ENCODE measurements at places on chromosomes 2 and 18. TPM values are rescaled to one million over a fixed set of nuclear protein-coding genes. Genes with fewer than 3 reads are reported as not detected.

DNA sequence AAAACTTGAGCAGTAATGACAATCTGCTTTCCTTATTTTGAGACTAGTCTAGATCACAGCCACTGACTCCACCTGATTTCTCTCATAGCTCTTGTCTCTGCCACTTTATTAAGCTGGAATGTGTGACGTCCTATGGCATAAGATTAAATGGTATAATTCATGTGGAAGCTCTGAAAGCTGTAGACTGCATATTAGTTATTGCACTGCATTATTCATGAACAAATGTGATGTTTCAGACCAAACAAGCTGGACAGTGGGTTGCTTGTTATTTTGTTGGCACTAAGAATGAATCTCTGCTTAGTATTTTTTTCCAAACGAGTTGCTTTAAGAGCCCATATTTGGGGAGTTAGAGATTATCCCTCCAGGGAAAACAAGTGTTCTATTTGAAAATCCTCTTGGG lies 1218.5 kb downstream of the SUCLG1 start:
- DNase-seq = peak; percentile 10

DNA sequence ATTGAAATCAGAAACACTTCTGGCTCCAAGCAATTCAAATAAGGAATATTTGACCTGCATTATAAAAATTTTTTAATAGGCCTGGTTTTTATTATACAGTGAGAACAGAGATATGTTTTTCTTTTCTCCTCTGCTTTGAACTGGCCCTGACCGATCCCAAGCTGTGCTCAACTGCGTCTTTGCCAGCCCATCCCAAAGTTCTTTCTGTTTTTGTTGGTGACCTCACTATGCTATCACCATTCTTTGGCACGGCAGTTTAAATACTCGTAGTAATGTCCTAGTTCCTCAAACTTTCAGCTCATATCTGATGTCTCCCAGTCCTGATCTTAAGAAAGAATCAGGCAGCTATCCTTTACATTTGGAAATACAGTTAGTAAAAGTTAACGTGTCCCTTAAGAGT lies 42.3 kb upstream of the NETO1 start:
- peak; percentile 6 for DNase-seq

NCKAP5 gene
- polyA plus RNA-seq = 3.7 TPM

DNA sequence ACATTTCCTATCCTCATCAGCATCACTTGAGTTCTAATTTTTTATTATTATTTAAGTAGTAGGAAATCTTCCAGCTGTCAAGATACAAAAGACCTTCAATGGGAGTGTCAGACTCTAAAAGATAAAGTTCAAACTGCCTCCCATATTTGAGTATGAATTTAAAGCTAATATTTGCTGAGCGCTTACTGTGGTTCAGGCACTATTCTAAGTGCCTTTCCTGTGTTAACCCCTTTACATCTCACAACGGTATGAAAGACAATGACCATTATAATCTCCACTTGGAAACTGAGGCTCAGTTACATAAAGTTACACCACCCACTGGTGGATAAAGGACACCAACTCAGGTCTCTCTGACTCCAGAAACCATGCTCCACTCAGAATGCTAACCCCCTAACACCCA lies 39.9 kb downstream of the RAB6C start:
- DNase-seq = no peak

PRSS56 gene
- 2.4 TPM for polyA plus RNA-seq

NIF3L1 gene
- polyA plus RNA-seq = 22.6 TPM

MPPE1 gene
- 22.0 TPM for polyA plus RNA-seq

OR6B2 gene
- not detected for polyA plus RNA-seq

DHX57 gene
- 18.4 TPM for polyA plus RNA-seq

- DNase-seq = no peak
Observed at GRCh38 chr18:22145160-22145559, 24.2 kb upstream of the GATA6 start.

DNA sequence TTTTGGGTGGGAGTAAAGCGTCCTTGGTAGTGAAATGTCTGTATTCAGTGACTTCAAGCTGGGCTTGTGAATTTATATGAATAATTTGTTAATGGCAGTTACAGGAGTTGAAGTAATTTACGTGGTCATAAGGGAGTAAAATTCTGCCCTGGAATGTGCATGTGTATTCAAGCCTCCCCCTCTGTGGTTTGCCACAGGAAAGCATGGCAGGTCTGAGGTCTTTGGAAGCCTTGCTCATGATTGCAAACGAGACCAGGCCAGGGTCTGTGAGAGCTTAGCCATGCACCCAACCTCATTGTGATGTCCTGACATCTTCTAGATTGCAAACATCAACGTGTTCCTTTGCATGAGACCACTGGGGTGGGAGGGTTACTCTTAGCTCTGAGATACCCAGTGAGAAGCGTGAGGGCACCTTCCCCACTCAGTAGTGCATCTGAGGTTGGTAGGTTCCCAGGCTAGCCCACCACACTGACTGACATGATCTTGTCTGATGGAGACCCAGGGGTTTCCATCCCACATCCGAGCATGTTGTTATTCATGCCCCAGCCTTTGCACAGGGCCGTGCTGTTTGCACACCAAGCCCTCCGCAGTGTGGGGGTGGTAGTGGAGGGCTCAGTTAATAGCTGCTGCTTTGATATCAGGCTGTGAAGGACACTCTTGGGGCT lies 216.5 kb downstream of the KLHL29 start:
- no peak for DNase-seq

DNA sequence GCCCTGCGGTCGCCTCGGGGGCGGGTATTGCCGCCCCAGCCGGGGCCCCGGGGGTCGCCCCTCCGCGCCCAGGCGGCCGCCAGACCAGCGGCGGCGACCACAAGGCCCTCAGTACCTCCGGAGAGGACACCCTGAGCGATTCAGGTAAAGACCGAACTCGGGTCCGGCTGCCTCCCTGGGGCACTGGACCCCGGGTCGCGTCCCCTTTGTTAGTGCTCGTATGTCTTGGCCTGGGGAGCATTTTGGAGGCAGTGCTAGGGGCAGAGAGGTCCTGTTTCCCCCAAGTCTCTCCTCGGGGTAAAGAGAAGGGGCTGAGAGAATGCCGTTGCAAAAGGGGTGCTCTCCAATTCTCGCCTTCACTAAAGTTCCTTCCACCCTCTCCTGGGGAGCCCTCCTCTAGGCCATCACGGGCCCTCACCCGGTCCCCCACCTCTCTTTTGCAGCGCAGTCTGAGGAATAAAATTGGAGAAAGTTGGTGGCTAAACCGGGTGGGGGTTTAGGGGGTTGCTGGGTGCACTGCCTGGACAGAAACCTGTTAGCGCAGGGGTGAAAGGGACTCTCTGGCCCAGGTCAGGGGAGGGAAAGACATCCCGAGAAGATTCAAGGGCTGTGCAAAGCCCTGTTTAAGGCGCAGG lies 2.5 kb downstream of the MYCN start:
- peak; percentile 2 for DNase-seq

- no peak for DNase-seq
Observed at GRCh38 chr2:129912871-129913694, 66.4 kb upstream of the RAB6C start.

DNA sequence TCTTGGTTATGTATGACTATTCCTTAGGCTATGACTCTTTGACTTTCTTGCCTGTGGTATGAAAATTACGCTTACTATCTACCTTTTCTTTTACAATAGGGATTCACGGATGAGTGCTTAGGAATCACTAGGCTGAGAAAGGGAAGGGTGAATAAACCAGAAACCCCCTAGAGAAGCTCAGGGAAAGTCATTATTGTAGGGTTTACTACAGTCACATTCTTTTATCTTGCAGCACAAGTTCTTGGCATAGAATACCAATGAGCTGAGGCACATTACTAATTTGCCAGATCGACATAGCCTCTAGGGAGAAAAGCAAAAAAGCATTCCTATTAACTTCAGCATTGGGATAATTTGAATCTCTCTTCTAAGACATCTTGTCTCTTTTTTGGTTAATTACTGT lies 103.3 kb downstream of the ST6GAL2 start:
- peak; percentile 18 for DNase-seq

TWSG1 gene
- polyA plus RNA-seq = 65.8 TPM

DNAH6 gene
- 0.09 TPM for polyA plus RNA-seq

- DNase-seq = no peak
Observed at GRCh38 chr2:28617502-28618184, 121.8 kb downstream of the PLB1 start.

DNA sequence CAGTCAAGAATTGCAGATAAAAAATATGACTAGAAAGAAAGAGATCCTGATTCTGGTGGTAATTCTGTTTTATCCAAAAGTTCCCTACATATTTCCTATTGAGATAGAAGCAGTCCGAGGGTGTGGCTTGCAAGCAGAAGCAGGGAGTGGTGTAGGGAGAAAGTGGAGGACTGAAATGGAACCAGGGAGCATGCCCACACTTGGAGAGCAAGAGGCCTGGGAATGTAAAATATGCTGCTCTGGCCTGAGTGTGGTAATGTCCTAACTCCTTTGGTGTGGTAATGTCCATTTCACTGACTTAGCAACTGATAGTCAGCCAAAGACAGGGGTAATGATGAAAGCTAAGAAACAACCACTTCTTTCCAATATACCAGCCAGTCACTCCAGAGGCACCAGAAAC lies 30.1 kb upstream of the FMNL2 start:
- DNase-seq = no peak

CFAP65 gene
- polyA plus RNA-seq = 0.54 TPM

DNA sequence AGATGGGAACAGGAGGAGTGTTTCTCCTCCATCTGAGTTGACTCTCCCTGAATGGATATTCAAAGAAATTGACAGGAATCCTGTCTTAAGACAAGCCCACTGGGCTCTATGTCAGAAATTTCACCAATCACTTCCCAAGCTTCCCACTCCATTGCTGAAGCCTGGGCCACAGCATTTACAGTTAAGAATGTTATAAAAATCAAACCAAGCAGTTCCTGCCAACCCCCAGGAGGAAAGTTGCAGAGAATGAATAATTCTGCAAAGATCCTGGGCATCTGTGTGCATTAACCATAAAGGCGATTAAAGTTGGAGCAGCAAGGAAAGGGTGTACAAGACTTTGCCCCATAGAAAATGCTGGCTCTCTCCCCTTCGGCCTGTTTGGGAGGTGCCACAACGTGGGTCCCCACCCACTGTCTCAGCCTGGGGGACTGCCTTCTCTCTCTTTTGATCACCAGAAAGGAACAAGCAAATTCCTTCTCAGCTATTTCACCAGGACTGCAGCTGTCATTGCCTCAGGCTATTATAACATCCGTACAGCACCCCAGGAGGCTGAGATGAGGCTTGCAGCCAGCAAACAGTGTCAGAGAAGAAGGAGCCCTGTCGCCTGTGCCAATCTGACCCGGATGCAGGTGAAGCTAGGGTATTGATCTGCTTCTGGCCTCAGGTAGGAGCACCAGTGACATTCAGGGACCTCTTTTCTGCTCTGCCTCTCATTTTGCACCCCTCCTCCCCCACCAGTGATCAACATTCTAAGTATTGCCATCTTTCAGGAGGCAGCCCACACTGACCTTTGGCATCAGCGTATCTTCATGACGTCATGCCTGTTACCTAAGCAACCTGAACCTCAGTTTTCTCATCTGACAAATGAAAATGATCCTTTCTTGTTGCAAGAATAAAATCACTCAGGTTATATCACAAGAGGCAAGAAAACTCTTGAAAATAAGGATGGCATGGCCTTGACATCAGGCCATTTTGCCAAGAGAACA lies 219.0 kb downstream of the SH3BP4 start:
- peak; percentile 63 for DNase-seq

DNA sequence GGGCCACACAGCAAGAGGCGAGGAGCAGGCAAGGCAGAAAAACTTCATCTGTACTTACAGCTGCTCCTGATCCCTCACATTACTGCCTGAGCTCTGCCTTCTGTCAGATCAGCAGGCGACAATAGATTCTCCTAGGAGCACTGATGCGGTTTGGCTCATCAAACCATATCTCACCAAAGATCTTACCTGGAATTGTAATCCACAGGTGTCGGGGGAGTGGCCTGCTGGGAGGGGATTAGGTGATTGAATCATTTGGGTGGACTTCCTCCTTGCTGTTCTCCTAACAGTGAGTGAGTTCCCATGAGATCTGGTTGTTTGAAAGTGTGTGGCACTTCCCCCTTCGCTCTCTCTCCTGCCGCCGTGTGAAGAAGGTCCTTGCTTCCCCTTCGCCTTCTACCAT lies 647.3 kb downstream of the SOCS6 start:
- DNase-seq = no peak

GRCh38 chr2:197950724-197951123 lies 146.3 kb downstream of the PLCL1 start:
- no peak for DNase-seq

DNA sequence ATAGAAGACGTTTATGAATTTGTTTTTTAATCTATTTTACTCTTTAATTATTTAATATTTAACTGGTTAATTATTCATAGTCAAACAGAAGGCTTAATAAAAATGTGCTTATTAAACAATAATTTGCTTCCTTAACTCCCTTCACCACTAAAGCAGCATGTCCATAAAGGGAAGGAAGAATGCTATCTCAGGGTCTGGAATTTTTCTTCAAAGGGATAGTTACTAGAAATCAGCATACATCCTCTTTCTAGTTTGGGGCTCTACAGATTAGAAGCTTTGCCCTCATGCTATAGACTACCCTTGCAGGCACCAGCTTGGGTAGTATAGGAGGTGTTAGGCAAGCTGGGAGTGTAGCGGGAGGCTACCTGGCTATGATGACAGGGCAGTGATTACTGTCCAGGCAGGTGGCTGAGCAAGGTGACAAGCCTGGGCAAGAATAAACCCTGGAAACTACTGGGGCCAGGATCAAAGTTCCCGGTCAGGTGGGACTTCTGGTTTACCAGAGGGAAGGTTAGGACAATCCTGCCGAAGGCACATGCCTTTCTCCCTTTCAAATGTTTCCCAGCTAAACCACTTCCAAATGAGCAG lies 276.0 kb upstream of the REV1 start:
- DNase-seq = no peak

DNA sequence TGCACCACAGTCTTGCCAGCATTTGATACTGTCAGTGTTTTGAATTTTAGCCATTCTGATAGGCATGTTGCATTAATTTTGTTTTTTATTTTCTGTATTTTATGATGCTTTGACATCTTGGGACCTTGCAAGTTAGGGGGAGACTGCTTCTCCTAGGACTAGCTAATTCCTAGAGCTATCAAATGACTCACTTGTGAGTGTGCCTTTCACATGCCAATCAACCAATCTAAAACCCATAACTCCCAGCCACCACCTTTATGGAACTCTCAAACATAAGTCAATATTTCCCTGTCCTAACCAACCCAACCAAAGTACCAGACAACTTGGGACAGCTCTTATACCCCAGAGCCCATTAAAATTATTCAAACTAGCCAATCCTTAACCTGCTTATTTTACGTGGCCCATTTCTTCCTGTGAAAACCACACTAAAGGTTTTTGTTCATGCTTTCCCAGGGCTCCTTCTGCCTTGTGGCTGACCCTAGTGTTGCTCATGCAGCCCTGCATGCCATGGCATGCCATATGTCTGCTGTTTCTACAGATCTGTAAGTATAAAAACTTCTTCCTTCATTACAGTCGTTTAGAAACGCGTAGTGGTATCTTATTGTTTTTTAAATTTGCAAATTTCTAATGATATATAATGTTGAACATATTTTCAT lies 230.1 kb downstream of the GPD2 start:
- DNase-seq = no peak

PLEK gene
- polyA plus RNA-seq = 5.4 TPM

BOK gene
- 50.7 TPM for polyA plus RNA-seq

- DNase-seq = no peak
Observed at GRCh38 chr2:117339980-117340379, 474.5 kb upstream of the DDX18 start.

- DNase-seq = peak; percentile 89
Observed at GRCh38 chr2:240962300-240963064, 35.9 kb upstream of the SNED1 start.

UGT1A6 gene
- not detected for polyA plus RNA-seq

- DNase-seq = no peak
Observed at GRCh38 chr2:96591494-96591893, 46.6 kb downstream of the KANSL3 start.

GRCh38 chr2:189997016-189997415 lies 65.5 kb downstream of the MSTN start:
- peak; percentile 1 for DNase-seq

- DNase-seq = peak; percentile 83
Observed at GRCh38 chr18:6145645-6146306, 250.5 kb upstream of the TMEM200C start.

Data from muscle of leg (tissue), 16 donors.